Left renal cortex interstitium (tissue), 4 donors: ENCODE measurements at places on chromosomes 3 and 15.

- DNase-seq, result no peak
These were observed 45.4 kb downstream of the EFHB start for GRCh38 chr3:19888428-19889152.

DNA sequence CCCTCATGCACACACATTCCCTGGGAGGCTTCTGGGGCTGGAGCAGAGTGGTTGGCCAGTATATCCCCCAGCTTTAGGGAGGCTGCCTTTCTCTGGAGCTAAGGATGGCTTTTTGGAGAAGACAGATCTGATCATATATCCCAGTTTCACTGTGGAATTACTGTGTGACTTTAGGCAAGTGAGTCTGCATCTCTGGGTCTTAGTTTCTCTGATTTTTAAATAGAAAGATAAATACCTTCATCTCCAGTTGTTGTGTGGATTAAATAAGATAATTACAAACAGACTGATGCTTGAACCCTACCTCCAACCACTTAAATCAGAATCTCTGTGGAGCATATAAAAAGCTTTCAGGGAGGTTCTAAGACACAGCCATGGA, 11.1 kb upstream of the WNT7A start:
- no peak for DNase-seq

DNA sequence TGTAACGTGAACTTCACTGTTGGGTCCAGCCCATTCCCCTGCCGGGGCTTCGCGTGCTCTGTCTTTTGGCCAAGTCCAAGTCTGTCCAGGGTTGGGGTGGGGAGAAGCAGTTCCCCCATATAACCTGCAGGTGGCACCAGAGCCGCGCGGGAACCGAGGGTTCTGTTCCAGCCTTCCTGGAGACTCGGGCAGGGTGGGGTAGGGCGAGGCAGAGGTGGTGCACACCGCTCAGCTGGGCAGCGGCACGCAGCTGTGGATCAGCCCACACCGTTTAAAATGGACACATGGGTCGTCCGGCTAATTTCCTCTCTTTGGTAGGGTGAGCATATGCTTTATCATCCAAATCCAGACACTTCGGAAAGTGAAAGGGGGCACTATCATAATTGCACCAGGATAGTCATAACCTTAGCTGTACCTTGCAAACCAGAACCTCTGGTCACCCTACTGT, 118.1 kb downstream of the TBC1D2B start:
- peak; percentile 56 for DNase-seq

- no peak for DNase-seq
These were observed 15.3 kb upstream of the STRIT1 start for GRCh38 chr3:155308831-155309230.

GRCh38 chr3:49723296-49723627, 489 bp downstream of the GMPPB start:
- DNase-seq, result no peak

DNA sequence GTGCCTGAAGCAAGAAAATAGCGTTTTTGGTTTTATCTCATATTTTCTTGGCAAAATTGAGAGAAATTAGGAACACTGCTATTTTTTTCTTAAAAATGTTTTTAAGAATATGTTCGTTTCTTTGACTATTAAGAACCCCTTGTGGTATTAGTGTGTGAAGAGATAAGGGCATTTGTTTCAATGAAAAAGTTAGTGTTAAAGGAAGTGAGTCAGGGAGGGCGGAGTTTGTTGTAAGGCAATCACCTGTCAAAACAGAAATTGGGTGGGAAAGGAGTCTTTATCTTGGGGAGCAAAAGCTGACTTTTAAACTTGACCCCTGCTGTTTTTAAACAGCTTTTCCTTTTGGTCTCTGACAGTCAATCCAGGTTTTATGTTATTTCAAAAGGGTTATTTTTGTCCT, 4.2 kb downstream of the RAP2B start:
- no peak for DNase-seq

GRCh38 chr3:15808679-15809310, 11.0 kb upstream of the ANKRD28 start:
- no peak for DNase-seq

- DNase-seq, result peak; percentile 48
These were observed 89.0 kb upstream of the FGF12 start for GRCh38 chr3:192816351-192816750.

GRCh38 chr3:73028803-73029202, 32.2 kb downstream of the PPP4R2 start:
- DNase-seq, result no peak

GRCh38 chr3:9930804-9931418, 2.7 kb upstream of the CRELD1 start:
- DNase-seq, result no peak

- DNase-seq, result no peak
These were observed 181.7 kb downstream of the PTPRG start for GRCh38 chr3:61743067-61743466.

- DNase-seq, result no peak
These were observed 595.6 kb downstream of the ROBO1 start for GRCh38 chr3:79172241-79172640.

GRCh38 chr3:118949113-118949760, 85.4 kb downstream of the IGSF11 start:
- DNase-seq, result no peak

DNA sequence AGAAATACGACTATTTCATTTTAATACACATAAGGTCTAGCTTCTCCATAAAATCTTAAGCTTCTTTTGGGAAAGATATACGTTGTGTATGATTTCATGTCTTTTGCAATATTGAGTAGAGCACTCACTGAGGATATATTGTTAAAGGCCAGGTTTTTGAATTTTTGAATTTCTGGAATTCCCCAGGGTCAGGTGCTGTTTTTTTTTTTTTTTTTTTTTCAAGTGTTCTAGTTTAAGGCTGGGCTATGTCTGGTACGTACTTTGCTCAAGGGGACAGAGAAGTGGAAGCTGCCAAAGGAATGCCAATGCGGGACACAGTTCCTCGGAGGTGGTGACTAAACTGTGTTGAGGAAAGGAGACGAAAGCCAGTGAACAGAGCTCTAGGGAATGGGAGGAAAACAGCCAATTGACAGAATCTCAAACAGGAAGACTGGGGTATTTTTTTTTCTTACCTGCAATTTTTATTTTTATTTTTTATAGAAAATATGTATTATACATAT, 510.5 kb upstream of the CBLB start:
- no peak for DNase-seq

GRCh38 chr3:47176582-47176981, 12.7 kb upstream of the SETD2 start:
- DNase-seq, result no peak
